Globus pallidus (tissue), 1 donor: ENCODE measurements at places on chromosomes 12 and 14.

DNA sequence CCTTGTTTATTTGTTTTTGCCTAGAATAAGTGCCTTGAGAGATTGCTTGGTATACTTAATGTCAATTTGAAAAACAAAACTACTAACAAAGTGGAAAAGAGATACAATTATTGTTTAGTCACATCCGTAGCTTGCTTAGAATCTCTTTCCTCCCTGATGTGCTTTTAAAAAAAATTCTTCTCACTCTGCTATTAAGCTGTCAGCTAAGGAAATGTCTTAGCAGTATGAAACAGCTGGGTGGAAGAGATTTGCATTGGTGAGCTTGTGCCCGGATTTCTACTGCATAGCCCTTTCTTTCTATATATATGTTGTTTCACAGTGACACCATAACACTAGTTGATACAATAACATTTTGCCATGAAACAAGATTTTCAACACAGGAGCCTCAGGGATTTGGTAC lies 229.4 kb upstream of the RGS6 start:
- DNase-seq, result no peak

- DNase-seq, result no peak
These were observed 88.0 kb downstream of the PCNX1 start for GRCh38 chr14:70995211-70995610.

GRCh38 chr14:104184911-104185499 lies 46.6 kb downstream of the KIF26A start:
- no peak for DNase-seq

DNA sequence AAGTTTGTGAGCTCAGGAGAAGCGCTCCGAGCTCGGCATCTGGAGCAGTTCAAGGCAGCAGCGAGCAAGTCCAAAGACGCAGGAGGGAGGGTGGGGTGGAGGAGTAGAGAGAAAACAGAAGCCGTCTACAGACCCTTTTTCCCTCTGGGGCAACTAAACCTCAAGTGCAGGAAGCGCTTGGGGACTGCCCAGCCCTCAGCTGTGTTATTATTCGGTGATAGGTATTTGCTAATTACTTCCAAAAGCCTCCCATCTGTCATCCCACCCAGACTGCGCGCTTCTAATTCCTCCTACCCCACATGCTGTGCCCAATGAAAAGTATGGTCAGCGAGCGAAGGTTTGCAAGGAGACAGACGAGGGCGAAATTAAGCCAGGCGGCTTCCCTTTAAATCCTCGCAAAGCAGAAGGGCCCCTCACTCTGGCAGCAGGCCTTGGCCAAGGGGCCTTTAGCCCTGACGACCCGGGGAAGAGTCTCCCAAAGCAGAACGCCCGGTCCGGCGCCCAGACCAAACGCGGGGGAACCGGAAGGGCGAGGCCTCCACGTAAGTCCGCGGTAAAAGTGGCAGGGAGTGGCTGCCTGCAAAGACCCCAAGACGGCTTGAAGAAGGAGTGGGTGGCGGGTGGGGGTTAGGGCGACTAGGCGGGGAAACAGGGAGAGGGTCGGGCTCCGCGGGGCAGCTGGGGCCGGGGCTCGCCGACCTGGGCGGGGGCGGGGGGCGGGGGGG lies 507 bp upstream of the CD9 start:
- no peak for DNase-seq

GRCh38 chr12:52682381-52682660 lies 2.1 kb upstream of the KRT1 start:
- DNase-seq, result no peak

DNA sequence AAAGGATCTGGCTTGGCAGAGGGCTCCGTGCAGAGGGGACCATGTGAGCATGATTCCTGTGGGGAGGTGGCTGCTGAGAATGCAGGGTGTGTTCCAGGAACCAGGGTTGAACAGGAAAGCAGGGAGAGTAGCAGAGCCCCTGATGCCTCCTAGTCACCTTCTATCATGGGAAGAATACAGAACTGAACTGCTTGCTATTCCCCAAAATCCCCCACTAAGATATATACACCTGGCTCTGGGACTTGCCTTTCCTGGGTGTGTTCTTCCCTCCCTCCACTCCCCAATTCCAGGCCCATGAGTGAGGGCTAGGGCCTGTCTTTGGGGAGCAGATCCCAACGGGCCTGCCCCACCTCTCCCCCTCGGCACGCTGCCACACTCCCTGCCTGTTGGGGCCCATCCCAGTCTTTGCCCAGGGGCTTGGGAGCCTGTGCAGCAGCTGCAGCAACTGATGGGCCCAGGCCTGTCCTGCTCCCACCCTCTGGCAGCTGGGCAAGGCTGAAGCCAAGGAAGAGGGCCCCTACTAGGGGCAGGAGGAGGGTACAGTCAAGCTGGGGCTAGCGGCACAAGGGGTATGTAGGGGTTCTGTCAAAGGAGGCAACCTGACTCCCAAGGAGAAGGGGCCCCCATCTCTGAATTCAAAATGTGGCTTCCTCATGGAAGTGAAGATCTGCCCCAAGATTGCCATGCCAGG lies 3.2 kb downstream of the AJUBA start:
- no peak for DNase-seq
